ENCODE measurements at places on chromosomes 3 and 15.

DNA sequence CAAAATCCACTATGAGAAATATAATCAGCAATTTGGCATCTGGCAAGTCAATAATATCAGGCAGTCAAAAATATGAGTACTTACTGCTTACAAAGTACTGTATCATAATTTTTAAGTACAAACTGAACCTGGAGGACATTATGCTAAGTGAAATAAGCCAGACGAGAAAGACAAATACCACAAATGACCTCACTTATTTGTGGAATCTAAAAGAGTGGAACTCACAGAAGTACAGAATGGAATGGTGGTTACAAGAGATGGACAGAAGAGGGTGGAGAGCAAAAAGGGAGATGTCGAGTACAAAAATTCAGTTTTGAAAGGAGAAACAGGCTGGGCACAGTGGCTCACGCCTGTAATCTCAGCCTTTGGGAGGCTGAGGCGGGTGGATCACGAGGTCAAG lies 12.4 kb downstream of the PCYT1A start:
- DNase-seq, result no peak

GRCh38 chr3:50212502-50212901 lies 7.4 kb downstream of the SLC38A3 start:
- DNase-seq, result no peak

GRCh38 chr3:5663601-5664000 lies 476.1 kb downstream of the EDEM1 start:
- no peak for DNase-seq

DNA sequence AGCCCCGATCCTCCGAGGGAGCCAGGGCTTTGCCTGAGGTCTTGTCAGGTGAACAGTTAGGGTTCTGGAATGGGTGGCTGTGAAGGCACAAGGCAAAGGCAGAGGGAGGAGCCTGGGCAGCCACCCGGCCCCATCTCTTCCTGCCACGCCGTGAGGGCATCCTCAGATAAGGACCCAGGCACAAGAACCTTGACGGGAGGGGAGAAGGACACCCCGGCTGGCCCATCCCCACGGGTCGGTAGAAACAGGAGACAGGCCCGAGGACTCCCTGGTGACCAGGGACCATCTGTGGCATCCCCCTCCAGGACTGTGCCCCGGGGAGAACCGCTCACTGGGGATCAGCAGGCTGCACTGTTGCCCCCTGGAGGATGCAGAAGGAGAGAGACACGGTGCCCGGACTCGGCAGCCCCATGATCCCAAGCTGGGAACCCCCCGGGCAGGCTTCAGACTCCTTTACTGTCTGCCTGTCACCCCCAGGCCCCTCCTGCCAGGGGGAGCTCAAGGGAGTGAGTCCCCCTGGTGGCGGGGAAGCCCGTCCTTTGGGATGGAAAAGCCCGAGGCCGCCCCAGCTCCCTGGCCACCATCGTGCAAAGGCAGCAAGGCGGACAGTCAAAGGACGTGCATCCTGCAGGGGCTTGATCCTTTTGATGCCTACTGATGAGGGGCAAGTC lies 12.3 kb upstream of the PCSK6 start:
- DNase-seq, result no peak

DNA sequence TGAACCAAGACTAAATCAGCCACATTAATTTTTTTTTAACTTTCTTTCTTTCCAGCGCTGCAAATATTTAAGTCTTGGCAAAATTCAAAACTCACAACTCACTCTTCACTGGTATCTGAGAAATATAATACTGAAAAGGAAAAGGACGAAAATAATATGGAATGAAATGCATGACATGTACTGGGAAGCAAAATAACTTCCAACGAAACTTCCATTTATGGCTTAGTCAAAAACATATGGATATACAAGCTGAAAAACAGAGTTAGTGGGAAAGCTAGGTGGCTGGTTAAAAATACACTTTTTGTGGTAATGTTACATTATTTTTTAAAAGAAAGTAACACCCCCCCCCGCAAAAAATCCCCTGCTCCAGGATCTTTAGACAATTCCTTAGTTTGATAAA lies 86.1 kb downstream of the TM4SF4 start:
- no peak for DNase-seq

- DNase-seq, result no peak
These were observed 61.5 kb downstream of the SEMA5B start for GRCh38 chr3:122966045-122966444.

DNA sequence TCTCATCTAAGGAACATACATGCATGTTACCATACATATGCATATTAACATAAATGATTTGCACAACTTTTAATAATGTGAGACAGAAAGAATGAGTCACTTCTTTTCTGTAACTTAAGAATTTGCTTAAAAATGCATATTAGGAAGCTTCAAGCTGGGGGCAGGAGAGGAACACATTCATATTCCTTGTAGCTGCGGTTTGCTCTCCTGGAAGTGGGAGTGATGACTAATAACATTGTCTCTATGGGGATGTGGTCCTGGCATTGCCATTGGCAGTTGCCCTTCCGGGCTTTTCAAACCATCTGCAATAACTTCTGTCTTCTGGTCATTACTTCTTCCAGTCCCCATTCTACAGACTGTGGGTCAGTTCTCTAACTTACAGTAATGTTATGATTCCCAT lies 15.6 kb downstream of the CHST2 start:
- peak; percentile 53 for DNase-seq

GRCh38 chr15:47742742-47743141 lies 25.4 kb downstream of the SEMA6D start:
- DNase-seq, result no peak

- DNase-seq, result no peak
These were observed 525.1 kb upstream of the GOLIM4 start for GRCh38 chr3:168620854-168621253.

DNA sequence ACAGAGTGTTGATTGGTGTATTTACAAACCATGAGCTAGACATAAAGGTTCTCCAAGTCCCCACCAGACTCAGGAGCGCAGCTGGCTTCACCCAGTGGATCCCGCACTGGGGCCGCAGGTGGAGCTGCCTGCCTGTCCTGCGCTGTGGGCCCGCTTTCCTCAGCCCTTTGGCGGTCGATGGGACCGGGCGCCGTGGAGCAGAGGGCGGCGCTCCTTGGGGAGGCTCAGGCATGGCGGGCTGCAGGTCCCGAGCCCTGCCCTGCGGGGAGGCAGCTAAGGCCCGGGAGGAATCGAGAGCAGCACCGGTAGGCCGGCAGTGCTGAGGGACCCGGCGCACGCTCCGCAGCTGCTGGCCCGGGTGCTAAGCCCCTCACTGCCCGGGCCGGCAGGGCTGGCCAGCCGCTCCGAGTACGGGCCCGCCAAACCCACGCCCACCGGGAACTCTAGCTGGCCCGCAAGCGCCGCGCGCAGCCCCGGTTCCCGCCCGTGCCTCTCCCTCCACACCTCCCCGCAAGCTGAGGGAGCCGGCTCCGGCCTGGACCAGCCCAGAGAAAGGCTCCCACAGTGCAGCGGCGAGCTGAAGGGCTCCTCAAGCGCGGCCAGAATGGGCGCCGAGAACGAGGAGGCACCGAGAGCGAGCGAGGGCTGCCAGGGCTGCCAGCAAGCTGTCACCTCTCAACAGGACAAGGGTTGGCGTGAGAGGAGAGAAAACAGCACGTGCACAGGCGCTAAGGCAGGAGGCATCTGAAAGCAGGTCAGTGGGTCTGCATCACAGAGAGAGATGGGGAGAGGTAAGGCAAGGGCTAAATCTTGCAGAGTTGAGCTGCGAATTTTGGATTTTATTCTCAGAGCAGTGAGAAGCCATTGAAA lies 5.9 kb upstream of the EPB42 start:
- DNase-seq, result no peak

DNA sequence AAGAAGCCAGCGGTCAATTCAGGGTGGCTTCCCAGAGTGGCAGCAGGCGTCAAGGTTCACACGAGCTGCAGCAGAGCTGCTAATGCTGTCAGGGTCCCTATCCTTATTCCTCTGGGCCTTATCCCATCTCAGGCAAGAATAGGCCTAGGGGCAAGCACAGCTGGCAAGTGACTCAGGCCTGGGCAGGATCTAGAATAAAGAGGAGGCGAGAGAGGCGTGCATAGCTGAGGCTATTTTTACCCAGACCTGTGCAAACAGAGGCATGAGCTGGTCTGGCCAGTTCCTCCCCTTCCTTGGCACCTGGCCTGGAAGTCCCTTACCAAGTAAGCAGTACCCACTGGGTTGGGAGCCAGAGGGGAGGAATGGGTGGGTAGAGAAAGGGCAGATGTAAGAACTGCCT lies 12.2 kb upstream of the VIPR1 start:
- peak; percentile 70 for DNase-seq

DNA sequence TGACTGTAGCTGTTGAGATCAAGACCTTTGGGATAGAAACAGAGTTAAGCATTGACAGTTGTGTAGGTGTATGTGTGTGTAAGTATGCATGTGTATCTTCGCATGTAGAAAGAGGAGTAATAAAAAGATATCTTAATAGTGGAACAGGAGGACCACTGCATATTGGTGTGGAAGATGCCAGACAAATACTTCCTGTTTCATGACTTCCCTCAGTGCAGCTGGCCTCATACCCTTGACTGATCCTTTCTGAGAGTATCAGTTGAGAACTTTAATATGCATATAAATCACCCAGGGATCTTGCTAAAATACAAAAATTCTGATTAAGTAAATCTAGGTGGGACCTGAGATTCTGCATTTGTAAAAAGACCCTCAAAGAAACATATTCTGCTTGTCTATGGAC lies 8.5 kb upstream of the ZBED2 start:
- no peak for DNase-seq

DNA sequence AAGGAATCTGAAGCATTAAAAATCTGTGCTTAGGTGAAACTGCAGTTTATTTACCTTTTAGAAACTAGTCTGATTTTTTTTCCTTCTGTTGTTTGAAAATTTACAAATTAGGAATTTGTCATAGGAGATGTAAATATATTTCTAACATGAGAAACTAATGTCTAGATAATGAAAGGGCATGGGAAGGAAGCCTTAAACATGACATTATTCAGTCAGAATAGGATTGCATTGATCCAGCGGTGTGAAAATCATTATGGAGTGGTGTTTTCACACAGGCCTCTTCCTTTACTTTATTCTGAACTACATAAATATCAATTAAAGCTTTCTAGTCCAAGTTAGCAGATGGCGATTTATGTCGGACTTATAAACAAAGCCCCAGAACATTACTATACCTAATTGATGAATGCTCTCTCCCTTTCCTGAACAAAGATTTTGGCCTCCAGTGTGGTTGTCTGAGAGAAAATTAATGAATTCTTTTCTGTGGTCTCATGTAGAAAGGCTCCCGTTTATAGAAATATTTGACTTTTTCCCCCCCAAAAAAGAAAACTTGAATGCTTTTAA lies 37.9 kb downstream of the FNDC3B start:
- DNase-seq, result no peak
